ENCODE measurements at places on chromosomes 16 and 17.

DNA sequence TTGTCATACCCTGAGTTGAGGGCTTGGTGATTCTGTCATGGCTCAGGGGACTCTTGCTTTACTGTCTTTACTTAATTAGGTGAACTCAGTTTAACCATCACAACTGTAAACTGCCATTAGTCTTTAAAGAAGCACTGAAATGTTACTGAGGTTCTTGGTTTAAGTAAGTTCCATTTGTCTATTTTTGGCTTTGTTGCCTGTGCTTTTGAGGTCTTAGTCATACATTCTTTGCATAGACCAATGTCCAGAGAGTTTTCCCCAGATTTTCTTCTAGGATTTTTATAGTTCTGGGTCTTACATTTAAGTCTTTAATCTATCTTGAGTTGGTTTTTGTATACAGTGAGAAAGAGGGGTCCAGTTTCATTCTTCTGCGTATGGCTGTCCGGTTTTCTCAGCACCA is 137.5 kb downstream of the SOCS1 start:
- DNase-seq: no peak

- no peak for DNase-seq
Observed at GRCh38 chr16:77680496-77680895, 41.8 kb upstream of the NUDT7 start.

- no peak for DNase-seq
Observed at GRCh38 chr16:78478267-78478861, 378.9 kb downstream of the WWOX start.

GRCh38 chr16:12199524-12199923 is 223.0 kb downstream of the SNX29 start:
- DNase-seq: no peak

GRCh38 chr17:17079336-17079735 is 37.1 kb downstream of the MPRIP start:
- no peak for DNase-seq

DNA sequence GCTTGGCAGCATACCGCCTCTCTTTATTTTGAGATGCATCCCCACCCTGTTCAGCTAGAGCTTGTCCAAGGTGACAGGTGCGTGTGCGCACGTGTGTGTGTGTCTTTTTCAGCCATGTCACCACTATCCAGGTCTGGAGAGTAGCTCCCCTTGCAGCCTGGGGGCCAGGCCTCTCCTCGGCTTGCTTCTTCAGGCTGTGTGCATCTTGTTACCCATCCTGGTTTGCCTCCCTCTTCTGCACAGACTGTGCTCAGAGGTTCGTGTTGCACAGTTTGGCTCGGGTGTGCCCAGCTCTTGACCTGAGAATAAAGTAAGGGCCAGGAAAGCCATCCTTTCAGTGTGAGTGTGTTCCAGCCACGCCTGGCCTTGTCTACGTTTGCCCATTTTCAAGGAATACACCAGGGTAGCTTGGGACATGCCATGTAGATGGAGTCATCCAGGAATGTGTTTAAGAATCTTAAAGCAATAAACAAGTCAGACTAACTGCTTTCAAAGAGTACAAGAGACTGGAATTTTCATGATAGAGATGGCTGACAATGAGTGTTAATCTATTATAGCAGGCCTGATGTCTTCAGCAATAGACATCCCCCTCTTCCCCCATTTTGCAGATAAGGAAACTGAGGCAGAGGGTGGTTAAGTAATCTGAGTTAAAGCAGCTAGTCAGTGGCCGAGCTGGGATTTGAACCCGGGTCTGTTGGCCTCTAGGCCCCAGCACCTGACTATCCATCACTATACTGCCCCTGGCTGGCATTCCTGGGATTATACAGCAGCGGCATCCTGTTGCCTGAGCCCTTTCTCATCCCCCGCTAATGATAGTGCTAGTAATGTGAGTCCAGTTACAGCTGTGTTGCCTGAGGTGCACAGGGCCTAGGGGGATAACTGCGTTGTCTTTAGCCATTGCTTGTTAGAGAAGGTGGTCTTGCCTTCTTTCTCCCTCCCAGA is 77.9 kb downstream of the KSR1 start:
- no peak for DNase-seq

DNA sequence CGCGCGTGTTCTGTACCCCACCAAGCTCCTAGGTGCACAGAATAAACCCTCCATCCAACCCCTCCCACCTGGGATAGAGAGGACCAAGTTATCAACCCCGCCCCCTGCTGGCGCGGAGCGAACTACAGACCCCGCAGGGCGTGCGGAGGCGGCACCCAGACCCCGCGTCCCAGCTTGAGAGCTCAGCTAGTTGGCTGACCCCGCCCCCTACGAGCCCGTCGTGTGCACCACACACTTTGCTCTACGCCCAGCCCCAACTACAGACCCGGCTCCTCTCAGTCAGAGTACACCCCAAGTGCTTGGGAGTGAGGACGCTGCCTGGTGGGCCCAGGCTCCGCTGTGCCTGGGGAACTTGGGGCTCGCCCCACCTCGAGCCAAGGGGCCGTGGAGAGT is 1.5 kb downstream of the GRIN2A start:
- DNase-seq: no peak

- DNase-seq: no peak
Observed at GRCh38 chr17:12242345-12242954, 221.8 kb downstream of the MAP2K4 start.

DNA sequence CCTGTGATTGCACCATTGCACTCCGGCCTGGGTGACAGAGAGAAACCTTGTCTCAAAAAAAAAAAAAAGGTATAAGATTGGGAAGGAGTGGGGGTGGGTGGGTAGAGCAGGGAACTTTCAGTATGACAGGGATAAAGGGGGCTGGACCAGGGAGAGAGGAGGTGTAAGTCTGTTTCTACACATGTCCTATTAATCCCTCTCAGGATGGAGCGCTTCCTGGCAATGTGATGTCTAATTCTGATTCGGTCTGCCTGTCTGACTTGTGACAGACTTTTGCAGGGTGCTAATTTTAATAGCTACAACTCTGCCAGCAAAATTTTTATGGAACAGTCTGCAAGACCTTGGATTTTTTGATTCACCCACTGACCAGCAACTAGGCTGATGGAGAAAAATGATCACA is 53.8 kb upstream of the SLC25A19 start:
- no peak for DNase-seq

All from stimulated activated CD8-positive, alpha-beta memory T cell treated with anti-CD3 and anti-CD28 coated beads, Interleukin-7, amount 100 ng/mL, for 4 hours (primary cell).